ENCODE measurements at places on chromosomes 12 and 14. TPM values are rescaled to one million over a fixed set of nuclear protein-coding genes. Genes with fewer than 3 reads are reported as not detected.

CLEC1B gene
- not detected for total RNA-seq

C1R gene
- total RNA-seq = 0.77 TPM

TMEM119 gene
- not detected for total RNA-seq

TRHDE gene
- total RNA-seq = under 0.01 TPM

LRP1 gene
- total RNA-seq = 0.76 TPM

RNU4-1 gene
- under 0.01 TPM for total RNA-seq

NDUFA9 gene
- total RNA-seq = 68.4 TPM

ZFC3H1 gene
- total RNA-seq = 11.4 TPM

CCDC198 gene
- not detected for total RNA-seq

CDK4 gene
- 146 TPM for total RNA-seq

KCTD10 gene
- 74.5 TPM for total RNA-seq

ART4 gene
- 91.9 TPM for total RNA-seq

CFAP54 gene
- 6.2 TPM for total RNA-seq

TMEM63C gene
- total RNA-seq = 0.77 TPM

NANOG gene
- not detected for total RNA-seq

SCNN1A gene
- total RNA-seq = under 0.01 TPM

SLC6A12 gene
- 0.13 TPM for total RNA-seq

COX8C gene
- not detected for total RNA-seq

TCL1B gene
- total RNA-seq = not detected

NKX2-1 gene
- not detected for total RNA-seq

OR4E2 gene
- total RNA-seq = not detected

ARMH4 gene
- total RNA-seq = 1.4 TPM

MANSC1 gene
- 9.1 TPM for total RNA-seq

CLEC6A gene
- total RNA-seq = not detected

CRIP2 gene
- total RNA-seq = 137 TPM

CMA1 gene
- total RNA-seq = not detected

KLHL33 gene
- total RNA-seq = under 0.01 TPM

FAM186B gene
- 0.13 TPM for total RNA-seq

P2RX2 gene
- not detected for total RNA-seq

SOX5 gene
- total RNA-seq = under 0.01 TPM

Measured in dermis microvascular lymphatic vessel endothelial cell (primary cell).